ENCODE measurements at places on chromosomes 1 and 21.
A peak's percentile ranks its signal among the peaks of the same experiment; 100 is the strongest.

GRCh38 chr1:43729816-43730463 is 22.6 kb downstream of the ST3GAL3 start:
- DNase-seq, result no peak

DNA sequence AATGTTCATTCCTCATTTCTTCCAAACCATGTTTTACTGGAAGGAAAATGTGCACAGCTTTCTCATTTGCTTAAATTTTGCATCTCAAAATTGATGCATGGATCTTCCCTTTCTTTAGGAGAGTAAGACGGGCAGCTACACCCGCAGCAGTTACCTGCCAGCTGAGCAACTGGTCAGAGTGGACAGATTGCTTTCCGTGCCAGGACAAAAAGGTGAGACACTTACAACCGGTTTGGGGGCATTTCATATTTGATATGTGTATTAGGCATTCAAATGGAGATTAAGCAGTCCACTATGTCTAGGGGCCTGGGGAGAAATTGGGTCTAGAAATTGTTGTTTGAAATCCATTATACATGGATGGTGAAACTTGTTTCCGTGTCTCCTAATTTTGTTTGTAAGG is 12.9 kb downstream of the C8A start:
- DNase-seq, result no peak

DNA sequence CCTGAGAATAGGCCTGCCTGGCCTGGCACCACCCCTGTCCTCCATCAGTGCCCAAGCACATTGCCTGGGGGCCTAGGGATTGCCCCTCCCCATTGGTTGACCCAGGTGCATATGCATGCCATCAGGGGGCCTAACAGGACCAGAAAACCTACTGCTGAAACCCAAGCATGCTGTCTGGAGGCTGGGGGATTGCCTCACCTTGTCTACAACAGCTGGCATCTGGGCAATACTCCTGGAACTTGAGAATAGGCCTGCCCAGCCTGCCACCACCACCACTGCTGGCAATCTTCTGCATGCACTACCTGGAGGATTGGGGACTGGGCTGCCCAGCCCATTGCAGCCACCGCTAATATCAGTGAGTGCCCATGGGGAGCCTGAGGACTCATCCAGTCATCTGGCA is 56.1 kb upstream of the BCL10 start:
- no peak for DNase-seq

DNA sequence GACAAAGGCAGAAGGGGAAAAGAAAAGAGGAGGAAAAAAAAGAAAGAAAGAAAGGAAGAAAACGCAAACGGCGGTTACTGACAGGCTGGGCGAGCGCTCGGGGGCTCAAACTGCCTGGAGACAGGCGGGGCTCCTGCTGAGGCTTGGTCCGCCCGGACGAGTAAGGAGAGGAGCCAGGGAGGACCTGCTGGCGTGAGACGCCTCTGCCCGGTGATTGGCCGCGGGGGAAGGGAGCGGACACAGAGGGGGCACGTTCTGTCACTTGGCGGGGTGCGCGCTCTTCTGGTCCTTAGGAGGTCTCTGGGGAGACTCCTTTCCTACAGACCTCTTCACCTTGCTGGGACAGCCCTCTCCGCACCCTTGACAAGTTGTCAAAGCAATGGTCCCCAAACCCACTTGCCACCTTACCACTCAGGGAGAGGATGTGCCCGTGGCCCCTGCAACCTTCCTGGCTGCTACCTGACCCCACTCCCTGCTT is 791 bp upstream of the PIK3R3 start:
- peak; percentile 83 for DNase-seq

DNA sequence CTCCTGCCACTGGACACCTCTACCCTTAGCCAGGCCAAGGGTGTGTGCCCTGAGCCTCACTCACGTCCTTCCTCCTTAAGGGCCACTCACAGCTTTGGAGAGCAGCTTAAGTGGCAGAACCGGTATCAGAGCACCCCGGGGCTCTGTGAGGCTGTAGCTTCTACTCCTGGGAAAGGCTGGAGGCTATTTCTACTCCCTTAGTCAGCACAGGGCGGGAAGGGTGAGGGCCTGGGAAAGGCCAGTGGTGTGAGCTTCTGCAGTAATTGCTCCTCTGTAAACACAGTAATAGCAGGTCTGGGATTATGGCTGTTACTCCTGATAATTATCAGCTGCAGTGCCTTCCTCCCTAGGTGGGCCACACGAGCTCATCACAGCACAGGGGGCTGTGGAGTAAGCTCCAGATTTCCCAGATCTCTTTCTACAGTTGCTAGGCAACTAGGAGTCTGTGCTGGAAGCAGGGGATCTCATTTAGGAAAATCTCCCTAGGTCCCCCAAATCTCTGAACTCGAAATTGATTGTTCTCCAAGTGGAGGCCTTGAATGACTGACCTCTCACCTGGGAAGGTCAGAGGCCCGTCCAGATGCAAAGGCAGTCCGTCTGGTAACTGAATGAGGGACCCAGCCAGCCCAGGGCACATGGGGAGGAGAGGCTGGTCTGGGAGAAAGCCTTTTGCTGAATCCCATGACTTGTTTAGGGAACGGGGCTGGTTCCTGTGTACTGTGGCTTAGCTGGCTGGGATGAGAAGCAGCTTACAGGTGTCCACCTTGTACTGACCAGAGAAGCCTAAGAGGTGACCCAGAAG is 29.3 kb downstream of the IER5 start:
- no peak for DNase-seq

DNA sequence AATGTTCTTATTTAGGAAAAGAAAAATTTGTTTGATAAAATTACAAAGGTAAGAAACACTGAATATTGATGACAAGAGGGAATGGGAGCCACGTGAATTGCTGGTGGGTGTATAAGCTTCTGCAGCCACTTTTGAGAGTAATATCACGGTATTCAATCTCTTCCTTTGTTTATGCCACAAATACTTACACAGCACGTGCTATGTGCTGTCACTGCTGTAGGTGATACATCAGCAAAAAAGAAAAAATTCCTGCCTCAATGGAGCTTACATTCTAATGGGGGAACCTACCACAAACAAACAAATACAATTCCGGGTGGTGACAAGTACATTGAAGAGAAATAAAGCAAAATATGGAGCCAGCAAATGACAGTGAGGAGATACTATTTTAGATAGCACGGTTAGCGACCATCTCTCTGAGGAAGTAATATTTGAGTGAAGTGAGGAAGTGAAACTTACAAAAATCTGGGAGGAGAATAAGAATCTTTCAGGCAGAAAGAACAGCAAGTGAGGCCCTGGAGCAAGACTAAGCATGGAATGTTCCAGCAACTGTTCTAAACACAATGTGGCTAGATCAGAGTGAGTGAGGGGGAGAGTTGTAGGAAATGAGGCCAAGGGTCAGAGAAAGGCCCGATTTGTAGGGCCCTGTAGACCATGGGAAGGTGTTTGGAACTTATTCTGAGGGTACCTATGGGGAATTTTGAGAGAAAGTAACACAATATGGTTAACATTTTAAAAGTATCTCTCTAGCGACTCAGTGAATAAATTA is 2.6 kb upstream of the FCRLB start:
- DNase-seq, result no peak

GRCh38 chr1:34842952-34843371 is 16.6 kb downstream of the SMIM12 start:
- DNase-seq, result peak; percentile 26

DNA sequence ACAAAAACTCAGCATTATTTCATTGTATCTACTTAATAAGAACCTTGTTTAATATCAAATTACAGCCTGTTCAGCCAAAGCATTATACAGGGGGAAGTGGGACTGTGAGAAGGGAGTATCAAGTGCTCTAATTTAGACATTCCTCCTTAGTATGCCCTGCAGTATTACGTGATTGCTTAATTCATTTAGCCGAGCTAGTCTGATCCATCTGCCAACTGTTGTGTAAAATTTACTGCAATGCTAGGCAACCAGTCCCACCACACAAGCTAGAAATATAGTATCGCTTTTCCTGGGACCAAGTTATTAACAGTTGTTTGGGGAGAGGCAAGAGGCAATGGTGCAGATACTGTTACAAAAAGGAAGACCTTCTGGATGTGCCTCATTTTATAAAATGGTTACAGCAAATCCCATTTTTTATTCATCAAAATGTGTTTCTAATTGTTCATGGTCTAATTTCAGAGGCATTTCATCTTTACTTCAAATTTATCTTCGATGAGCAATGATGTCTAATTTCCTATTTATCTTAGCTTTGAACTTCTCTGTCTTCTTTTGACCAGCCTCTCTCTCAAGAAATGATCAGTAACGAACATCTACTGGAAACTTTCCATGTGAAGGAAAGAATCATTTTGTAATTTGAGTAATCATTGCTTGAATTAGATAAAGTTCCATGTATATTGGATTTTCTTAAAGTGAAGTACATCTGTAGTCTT is 283.3 kb downstream of the DUSP10 start:
- no peak for DNase-seq

DNA sequence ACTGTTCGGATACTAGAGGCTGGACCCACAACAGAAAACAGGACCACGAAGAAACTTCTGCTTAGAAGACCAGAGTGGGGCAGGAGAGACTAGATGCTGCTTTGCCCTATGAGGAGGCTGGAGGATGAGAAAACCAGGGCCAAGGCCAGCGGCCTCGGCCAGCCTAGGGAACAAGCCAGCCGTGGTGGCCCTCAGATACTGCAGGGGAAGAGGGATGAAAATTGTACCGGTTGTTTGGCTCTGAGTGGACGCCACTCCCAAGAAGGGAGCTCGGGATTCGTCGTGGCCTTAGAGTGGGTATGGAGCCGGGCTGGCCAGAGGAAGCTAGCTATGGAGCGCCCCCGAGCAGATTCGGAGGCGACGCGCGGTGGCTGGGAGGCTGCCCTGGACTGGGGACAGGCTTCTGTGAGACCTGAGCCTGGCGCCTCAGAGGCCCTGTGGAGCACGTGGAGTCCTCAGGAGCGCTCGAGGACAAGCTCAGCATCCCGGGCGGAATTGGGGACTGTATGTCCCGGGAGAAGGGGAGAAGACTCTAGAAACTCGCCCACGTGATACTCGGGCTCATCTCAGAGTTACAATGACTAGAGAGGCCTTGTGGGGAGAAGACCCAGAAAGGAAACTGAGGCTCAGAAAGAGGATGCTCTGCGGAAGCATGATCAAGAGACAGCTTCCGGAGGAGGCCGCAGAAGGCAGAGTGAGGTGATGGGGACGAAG is 2.8 kb downstream of the PRRX1 start:
- DNase-seq, result no peak

DNA sequence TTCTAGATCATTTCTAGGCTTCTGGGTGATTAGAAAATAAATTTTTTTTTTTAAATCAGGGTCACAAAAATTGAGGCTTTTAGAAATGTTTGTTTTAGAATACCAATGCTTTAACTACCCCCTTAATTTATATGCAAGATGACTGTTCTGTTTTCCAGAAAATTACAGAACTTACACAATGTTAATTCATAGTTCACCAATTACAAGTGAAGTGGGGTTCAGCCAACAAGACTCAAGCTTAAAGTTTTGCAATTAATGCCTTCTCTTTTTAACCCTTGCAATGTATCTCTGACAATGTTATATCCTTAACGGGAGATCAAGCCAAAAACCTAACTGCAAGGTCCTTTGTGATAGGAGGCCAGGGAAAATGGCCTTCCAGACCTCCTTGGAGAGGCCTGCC is 5.6 kb downstream of the PRELP start:
- DNase-seq, result no peak

DNA sequence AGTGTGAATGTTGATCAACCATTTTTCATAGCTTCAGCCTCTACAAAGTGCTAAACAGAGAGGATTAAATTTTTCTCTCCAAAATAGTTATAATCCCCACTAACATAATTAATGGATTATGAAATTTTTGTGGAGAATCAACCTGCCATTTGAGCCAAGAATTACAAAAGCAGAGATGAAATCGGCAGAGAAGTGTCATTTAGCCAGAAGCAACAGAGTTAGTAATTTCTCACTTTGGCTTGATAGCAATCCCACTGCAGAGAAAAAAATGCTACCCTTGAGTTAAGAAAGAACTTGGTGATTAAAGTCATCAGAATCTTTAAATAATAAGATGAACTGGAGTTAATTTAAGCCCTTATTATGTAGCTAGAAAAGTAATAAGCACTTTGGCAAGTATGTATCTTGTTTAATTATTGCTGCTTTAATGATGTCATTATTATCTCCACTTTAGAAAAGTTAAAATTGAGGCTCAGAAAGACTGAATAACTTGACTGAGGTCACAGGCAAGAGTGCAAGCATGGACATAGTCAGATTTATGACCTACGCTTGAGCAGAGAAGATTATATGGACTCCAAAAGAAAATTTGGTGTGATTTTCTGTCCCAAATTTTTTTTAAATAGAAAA is 37.3 kb downstream of the RGS4 start:
- no peak for DNase-seq

DNA sequence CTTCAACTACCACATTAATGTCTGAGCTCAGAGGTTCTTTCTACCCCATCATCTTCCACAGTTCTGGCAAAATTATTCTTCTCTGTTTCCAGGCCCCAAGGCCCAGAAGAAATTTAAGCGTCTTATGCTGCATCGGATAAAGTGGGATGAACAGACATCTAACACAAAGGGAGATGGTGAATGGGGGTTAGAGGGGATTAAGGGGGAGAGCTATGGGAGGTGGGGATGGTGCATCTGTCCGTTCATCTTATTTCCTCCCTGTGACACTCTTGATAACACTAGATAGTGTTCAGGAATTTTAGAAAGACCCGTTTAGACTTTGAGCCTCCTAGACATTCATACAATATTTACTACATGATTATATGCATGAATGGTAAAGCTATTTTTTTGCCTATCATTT is 17.6 kb upstream of the RPRD2 start:
- no peak for DNase-seq

- no peak for DNase-seq
Measured at GRCh38 chr1:222620566-222620965, 2.7 kb downstream of the MIA3 start.

DNA sequence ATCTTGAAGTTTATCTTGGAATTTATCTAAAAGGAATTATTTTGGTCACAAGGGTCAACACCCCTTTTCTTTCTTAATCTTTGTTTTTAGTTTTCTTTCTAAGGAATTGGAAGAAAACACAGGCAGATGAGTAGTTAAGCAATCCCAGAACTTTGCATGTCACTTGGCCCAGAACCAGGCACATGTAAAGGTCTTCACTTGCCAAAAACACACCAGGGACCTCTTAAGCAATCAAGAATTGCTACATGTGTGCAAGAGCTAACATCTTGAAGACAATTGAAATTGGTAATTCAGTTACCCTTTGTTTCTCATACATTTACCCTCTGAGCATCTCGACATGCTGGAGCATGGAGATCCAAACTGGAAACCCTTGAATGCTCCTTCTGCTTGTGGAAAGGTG is 114.2 kb downstream of the ZC3H11B start:
- no peak for DNase-seq

GRCh38 chr1:220511785-220512184 is 16.2 kb upstream of the MARK1 start:
- DNase-seq, result peak; percentile 7

- DNase-seq, result no peak
Measured at GRCh38 chr1:235025422-235025984, 103.1 kb downstream of the TOMM20 start.

Data from K562 (cell line).